ENCODE measurements at places on chromosomes 11 and 22. TPM values are rescaled to one million over a fixed set of nuclear protein-coding genes. Genes with fewer than 3 reads are reported as not detected.

DNA sequence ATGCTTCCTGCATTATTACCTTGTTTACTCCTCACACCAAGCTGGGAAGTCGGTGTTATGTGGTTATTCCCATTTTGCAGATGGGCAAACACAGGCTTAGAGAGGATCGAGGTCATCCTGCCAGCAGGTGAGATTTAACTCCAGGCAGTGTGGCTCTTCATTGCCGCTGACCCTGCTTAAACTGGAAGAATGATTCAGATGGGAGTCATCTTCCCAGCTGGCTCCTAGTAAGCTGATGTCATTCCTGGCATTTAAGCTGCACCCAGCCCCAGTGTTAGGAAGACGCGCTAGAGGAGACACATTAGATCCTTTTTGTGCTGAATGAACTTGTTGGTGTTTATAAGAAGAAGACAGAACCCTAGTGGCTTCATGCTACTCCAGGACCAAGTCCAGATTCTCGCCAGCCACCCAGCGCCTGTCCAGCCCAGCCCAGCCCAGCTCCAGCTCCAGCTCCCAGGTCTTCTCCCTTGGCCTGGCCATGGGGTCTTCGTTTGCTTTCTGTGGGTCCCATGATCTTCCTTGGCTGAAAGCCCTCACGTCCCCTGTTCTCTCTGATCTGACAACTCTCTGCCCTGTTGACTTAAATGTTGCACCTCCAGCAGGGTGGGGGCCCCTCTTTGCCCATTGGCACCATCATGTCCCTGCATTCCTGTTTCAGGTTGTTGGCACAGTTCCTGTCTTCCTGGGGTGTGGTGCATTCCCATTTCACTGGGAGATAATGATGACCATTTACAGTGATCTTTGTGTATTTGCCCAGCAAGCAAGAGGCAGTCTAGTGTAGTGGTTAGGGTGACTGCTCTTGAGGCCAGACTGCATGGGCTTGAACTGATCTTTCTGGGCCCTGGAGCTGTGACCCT is 13.6 kb downstream of the PARVB start:
- peak; percentile 92 for DNase-seq

DNA sequence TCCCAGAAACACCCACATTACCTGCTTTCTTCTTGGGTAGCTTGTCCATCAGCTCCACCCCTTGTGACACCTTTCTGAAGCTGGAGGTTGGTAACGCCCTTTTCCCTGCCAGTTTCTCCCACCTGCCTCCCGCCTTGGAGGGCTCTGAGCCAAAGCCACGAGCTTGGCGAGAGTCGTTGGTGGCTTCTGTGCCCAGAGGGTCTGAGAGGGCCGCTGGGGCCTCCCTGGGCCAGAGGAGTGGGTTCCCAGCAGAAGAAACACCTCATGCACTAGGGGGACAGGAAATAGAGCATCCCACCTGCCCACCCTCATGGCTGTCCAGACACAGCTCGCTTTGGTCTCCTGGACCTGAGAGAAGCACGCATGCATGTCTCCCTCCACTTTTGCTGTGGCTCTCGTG is 37.9 kb downstream of the B3GAT1 start:
- DNase-seq, result no peak

- peak; percentile 9 for DNase-seq
These were observed 315.8 kb downstream of the CASP12 start for GRCh38 chr11:104582431-104582830.

DNA sequence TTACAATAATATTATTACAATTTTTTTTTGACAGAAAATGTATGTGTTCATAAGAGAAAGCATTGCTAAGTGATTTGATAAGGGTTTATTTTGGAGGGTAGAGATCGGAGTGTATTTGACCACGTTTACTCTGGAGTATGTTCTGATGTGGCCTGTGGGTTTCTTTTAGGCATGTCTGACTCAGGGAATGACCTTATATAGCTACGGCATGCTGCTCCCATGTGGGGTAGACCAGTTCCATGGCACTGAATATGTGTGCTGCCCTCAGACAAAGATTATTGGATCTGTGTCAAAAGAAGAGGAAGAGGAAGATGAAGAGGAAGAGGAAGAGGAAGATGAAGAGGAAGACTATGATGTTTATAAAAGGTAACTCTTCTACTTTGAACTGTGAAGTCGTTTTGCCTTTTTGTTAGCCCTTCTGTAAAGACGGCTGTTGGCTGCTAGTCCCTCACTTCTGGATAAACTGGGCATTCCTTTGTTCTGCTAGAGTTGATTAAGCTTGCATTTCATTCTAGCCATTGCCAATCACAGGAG is 38.1 kb upstream of the ST14 start:
- peak; percentile 69 for DNase-seq

DNA sequence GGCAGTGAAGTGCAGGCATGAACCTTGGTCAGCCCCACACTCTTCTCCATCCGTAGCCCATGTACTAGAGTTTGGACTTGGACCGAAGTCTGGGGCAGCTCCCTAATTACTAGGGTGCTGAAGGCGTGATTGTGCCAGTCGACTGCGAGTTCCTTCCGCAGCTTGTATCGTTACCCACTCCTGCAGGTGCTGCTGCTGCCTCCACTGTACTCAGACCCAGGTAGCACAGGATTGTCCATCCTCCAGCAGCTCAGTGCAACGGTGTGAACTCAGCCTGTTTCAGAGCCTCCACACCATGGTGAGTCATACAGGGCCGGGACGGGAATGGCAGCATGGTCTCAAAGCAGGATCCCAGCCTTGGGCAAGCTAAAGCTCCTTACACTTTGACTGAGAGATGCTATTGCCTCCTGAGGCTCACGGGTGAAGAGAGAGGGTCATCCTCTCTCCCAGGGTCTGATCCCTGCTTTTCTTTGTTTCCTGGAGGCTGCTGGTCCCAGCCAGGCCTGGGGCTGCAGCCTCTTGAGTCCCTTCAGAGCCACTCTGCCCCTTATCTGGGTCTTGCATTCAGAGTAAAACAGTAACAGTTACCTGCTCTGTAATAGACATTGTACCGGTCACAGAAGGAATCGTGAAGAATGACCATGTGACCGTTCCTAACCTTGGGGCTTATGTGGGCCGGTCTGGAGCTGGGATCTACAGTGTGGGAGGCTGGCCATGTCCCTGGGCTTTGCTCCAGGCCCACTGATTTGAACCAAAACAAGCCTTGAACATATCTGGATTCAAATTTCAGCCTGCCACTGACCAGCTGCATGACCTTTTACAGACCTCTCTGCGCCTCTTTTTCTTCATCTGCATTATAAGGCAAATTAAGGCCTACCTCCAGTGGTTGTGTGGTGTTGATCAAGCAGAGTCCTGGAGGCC is 1.7 kb downstream of the TKFC start:
- peak; percentile 45 for DNase-seq

- no peak for DNase-seq
These were observed 3.9 kb upstream of the CATSPERZ start for GRCh38 chr11:64296236-64296635.

- DNase-seq, result no peak
These were observed 4.0 kb downstream of the CARNS1 start for GRCh38 chr11:67419325-67420049.

RFPL1 gene
- not detected for total RNA-seq

TESMIN gene
- total RNA-seq, result 8.2 TPM

TEX12 gene
- 0.50 TPM for total RNA-seq

KDM4E gene
- total RNA-seq, result not detected

MUC6 gene
- not detected for total RNA-seq

OR4D6 gene
- total RNA-seq, result not detected

Data from mammary epithelial cell (primary cell).